Anterior cingulate cortex (tissue), 58 donors: ENCODE measurements at places on chromosomes 16 and 17.

DNA sequence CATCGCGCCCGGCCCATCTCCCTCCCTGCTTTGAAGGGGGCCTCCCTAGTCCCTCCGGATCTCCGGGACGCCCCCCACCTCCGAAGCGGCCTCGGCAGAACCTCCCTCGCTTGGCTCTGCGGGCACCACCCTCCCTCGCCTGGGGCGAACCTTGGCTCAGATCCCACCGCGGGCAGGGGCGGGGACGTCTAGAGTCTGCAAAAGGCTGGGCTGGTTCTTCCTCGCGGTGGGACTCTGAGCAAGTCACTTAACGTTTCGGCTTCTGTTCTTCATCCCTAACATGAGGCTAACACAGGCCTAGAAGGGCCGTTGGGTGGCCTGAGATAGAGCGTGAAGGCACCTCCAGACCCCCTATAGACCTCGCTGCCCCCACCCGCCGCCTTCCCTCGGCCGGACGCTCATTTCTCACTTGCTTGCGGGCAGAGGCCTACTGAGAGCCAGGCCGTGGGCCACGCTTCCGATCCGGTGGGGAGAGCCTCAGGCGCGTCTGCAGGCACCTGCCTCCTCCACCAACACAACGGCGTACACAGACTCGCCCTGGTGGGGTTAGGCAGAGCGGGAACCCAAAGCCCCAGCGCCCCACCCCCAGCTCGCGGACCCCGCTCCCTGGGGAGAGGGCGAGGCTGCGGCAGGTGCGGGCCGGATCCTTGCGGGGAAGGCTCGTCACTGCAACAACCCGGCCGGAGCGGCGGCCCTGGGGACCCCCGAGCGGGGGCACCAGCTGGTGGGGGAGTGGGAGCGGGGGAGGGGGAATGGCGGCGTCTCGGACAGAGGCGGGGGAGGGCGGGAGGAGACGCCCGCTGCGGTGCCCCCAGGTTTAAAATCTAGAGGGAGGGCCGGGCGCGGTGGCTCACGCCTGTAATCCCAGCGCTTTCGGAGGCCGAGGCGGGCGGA lies 5.4 kb downstream of the MYO1C start:
- DNase-seq: no peak

DNA sequence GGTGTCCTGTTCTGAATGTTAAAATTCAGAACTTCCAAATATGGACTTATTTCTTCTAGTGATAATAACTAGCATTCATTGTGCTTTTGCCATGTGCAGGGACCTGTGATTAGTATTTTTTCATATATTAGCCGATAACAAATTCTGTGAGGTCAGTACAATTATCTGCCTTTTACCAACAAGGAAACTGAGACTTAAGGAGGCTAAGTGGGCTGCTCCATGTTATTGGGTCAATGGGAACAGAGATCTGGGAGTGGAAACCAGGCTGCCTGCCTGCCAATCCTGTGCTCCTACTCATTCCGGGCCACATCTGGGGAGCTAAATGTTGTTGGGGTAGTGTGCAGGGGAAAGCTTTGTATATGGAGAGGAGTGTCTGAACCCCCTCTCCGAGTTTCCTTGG lies 3.7 kb downstream of the TMEM106A start:
- no peak for DNase-seq

- DNase-seq: no peak
These were observed 22.4 kb downstream of the CPD start for GRCh38 chr17:30401097-30401496.

DNA sequence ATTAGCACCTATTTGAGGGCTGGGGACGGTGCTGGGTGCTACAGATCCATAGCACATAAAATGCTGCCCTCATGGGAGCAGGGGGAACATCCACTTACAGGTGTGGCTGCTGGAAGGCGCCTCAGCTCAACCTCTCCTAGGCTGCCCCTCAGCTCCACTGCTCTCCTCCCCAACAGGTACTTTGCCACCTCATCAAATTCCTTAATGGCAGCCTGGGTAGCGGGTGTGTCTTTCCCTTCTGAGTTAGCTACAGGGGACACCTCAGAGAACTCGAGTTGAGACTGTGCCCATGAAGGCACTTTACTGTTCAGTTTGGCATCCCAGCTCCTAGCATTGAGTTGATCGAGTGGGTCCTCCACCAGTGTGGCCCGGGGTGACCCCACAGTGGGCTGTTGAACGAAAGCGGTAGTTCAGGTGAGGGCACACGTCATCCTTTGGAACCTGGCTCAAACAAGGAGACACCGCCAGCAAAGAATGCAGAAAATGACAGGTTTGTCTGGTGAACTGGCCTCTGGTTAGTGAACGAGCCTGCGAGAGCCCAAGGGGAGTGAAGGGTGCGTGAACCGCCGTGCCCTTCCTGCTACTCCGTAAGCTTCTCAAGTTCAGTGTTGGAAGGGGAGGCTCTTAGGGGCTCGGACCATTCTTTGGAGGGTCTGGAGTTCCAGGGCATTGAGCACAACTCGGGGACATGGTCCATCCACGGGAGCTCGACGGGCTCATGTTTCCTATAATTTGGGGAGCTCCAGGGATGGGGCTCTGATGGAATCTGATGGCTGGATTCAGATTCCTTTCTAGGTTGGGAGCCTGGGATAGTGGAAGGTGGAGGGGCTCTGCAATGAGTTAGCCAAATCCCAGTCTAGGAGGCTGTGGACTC lies 3.5 kb upstream of the CMIP start:
- no peak for DNase-seq

DNA sequence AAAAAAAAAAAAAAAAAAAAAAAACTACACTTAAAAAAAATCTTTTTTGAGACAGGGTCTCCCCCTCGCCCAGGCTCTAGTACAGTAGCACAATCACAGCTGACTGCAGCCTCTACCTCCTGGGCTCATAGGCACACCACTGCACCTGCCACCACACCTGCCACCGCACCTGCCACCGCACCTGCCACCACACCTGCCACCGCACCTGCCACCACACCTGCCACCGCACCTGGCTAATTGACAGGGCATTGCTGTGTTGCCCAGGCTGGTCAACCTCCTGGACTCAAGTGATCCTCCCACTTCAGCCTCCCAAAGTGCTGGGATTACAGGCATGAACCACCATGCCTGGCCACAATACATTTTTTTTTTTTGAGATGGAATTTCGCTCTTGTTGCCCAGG lies 17.6 kb upstream of the WDR45B start:
- no peak for DNase-seq
